Natural killer cell treated with Interleukin-12 subunit alpha and Interleukin-12 subunit beta and Interleukin-15 and Interleukin-18, amount 100 ng/mL, for 72 hours (primary cell): ENCODE measurements at places on chromosomes 2 and 18. TPM values are rescaled to one million over a fixed set of nuclear protein-coding genes. Genes with fewer than 3 reads are reported as not detected.

LIMS2 gene
- total RNA-seq: not detected

SP5 gene
- total RNA-seq: not detected

INPP1 gene
- total RNA-seq: 19.4 TPM

PMAIP1 gene
- 76.0 TPM for total RNA-seq

DNA sequence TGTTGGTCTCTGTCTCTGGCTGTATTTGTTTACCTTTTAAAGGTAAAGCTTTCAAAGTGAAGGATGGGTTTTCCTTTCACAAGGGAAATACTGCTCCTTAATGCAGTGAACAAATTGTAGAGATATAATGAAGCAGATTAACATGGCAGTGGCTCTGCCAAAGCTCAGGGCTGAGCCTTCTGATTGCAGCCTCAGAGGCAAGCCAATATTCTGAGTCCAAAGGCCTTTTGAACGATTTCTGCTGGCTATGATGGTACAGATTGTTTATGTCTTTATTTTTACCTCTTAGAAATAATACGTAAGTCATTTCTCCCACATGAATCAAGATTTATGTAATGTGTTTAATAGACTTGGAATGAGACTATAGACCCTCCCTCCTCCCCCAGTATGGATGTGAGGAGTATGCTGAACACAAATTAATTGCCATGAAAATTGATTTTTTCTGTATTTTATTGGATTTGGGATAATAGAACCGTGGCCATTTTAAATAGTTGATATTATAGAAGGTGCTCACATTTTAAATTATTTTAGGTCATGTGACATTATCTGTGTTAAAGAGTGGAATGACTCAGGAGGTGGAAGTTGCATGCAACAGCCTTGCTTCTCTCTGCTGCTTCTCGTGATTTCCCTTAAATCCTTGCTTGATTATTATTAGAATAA is 772 bp downstream of the SCN2A start:
- no peak for DNase-seq

GRCh38 chr18:45619826-45620201 is 4.5 kb downstream of the SLC14A2 start:
- no peak for DNase-seq
